ENCODE measurements at places on chromosomes 3 and 15. TPM values are rescaled to one million over a fixed set of nuclear protein-coding genes. Genes with fewer than 3 reads are reported as not detected.

GRCh38 chr3:135229018-135229495 is 434.0 kb downstream of the EPHB1 start:
- no peaks in the 10 kb centered on the region for H3K4me1 ChIP-seq
- DNase-seq = no peak
- no peaks in the 10 kb centered on the region for H3K36me3 ChIP-seq
- H3K27me3 ChIP-seq = no peaks in the 10 kb centered on the region
- H3K4me3 ChIP-seq = no peak overlapping the region

EIF4G1 gene
- total RNA-seq = 540 TPM

SLC4A7 gene
- total RNA-seq = 42.6 TPM

- no peaks in the 10 kb centered on the region for H3K4me1 ChIP-seq
- no peak overlapping the region for H3K4me3 ChIP-seq
- no peaks in the 10 kb centered on the region for H3K36me3 ChIP-seq
- H3K27ac ChIP-seq = no peak overlapping the region
- DNase-seq = no peak
These were observed 45.0 kb upstream of the THRB start for GRCh38 chr3:24539699-24540098.

- peaks cover 9% of the 10 kb centered on the region for H3K27me3 ChIP-seq
- H3K36me3 ChIP-seq = no peaks in the 10 kb centered on the region
- H3K4me3 ChIP-seq = no peak overlapping the region
These were observed 69.6 kb upstream of the FAM174B start for GRCh38 chr15:92725171-92725570.

Data from HFFc6 (cell line).